ENCODE measurements at places on chromosomes 5 and 9. TPM values are rescaled to one million over a fixed set of nuclear protein-coding genes. Genes with fewer than 3 reads are reported as not detected.

The TSPAN17 gene
- total RNA-seq = 26.1 TPM

The FST gene
- 215 TPM for total RNA-seq

DNA sequence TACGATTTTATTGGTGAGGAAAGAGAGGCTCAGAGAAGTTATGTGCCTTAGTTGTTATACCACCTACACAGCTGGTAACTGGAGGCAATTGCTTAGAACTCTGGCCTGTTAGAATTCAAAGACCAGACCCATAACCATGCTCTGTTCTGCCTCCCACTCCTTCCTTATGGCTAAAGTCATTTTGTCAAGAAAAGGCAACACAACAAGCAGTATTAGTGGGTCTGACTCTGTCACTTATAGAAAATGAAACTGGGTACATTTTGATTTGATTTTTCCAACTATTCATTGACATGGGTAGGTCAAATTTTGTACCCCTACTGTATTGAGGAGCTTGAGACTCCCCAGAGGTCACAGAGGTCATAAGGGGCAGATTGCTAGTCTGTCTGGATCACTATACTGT is 44.5 kb upstream of the NR3C1 start:
- DNase-seq = no peak

The SLC25A2 gene
- 0.59 TPM for total RNA-seq

DNA sequence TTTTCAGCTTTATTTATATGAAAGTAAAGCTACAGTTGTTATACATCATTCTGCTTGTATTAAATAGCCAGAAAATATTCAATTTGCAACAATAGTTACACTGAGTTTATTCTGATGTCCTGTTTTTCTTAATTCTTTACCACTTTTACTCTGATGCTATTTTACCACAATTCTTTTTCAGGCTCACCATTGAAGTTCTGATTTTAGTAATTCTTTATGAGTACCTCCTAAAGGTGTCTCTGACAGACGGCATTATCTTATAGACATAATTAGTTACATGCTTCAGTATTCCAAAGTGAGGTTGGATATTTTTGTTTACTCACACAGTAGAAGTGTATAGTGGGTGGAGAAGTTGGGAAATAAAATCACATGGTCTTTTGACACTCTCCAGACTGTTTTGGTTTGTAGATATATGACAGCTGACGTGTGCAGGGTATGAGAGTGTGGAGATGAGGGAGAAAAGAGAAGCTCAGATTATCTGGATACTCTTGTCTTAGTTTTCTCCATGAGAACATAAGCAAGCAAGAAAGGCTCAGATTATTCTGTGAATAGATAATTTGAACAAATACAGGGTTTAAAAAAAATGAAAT is 97.4 kb downstream of the FBXO4 start:
- DNase-seq = no peak

- no peak for DNase-seq
Measured at GRCh38 chr5:56329652-56330051, 96.5 kb upstream of the ANKRD55 start.

The PDZD2 gene
- 0.29 TPM for total RNA-seq

The TBC1D2 gene
- 114 TPM for total RNA-seq

DNA sequence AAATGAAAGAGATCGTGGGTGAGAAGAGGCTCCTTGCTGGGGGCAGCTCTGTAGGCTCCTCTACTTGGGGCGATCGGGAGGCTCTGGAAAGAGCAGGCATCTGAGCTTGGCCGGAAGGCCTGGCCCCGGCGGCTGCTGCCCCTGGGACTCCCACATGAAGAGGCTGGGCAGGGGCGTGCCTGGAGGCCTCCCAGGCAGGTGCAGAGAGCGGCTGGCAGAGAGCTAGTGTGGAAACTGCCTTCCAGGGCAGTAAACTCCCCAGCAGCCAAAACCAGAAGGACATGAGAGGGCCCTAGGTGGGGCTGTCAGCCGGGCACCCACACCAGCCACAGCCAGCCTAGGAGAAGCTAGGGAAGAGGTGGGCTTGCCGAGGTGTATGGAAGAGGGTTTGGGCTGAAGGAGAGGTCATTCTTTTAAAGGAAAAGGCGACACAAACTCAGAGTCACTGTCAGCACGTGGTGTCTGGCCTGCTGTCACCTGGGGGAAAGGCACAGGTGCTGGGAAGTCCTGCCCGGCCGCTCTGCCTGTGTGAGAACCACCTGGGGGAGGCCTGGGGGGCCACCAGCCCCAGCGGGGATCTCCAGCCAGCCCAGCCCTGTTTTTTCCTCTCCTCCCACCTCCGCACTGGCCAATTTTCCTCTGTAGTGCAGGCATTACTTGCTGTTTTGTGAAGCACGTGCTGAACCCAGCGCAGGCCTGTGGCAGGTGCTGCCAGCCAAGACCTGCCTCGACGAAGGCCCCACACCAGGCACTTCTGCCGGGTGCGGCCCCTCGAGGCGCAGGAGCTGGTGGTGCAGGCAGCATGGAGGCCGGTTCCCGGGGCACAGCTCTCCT is 44.8 kb upstream of the EGFL7 start:
- no peak for DNase-seq

The REEP2 gene
- 2.2 TPM for total RNA-seq

The JAK2 gene
- total RNA-seq = 23.3 TPM

DNA sequence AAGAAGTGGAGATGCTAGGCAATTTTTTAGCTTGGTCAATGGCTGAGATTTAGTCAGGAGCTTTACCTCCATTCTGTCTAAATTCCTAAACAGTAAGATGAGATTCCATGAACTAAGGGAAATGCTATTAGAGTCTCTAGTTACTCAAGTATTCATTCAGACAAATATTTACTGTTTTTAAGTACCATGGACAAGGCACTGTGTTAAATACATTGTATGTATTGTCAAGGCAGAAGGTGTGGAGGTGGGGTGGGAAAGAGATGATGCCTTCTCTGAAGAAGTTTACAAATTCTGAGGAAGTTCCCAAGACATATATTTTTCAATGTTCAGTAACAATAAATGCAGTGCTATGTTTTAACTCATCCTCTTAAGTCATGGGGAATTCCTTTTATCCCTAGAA is 459.9 kb upstream of the NMUR2 start:
- no peak for DNase-seq

The RNF224 gene
- not detected for total RNA-seq

DNA sequence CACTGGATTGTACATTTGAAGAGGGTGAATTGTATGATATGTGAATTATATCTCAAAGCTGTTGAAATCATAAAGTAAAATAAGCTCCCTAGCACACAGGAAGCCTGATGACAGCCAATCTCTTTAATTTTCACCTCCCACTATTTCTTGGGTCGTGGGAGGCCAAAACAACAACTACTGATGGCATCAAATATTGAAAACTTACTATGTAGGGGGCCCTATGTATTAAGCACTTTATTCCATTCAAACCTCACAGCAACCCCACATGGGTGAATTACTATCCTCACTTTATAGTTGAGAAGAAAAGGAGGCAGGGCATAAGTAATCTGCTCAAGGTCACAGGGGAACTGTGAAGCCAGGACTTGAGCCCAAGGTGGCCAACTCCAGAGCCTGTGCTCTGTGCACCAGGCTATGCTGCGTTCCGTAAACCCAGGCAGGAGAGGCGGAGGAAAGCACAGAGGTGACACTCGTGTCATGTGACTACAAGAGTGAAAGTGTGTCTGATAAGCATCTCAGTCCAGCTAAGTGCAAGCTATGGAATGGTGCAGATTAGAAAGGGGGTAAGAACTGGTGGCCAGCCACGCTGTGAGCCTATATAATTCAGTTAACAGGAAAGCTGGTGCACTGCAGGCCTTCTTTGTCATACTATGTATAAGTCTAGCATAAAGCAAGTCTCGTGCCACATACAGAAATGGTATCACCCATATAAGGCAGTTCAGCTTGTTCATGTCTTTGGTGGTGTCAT is 221.0 kb downstream of the DCP2 start:
- DNase-seq = no peak

- DNase-seq = no peak
Measured at GRCh38 chr5:132267166-132267739, 9.8 kb downstream of the PDLIM4 start.

- no peak for DNase-seq
Measured at GRCh38 chr9:10447036-10447435, 165.8 kb downstream of the PTPRD start.

- no peak for DNase-seq
Measured at GRCh38 chr9:93467462-93467861, 14.1 kb upstream of the FAM120AOS start.

- no peak for DNase-seq
Measured at GRCh38 chr5:74094096-74094781, 468.2 kb downstream of the ARHGEF28 start.

DNA sequence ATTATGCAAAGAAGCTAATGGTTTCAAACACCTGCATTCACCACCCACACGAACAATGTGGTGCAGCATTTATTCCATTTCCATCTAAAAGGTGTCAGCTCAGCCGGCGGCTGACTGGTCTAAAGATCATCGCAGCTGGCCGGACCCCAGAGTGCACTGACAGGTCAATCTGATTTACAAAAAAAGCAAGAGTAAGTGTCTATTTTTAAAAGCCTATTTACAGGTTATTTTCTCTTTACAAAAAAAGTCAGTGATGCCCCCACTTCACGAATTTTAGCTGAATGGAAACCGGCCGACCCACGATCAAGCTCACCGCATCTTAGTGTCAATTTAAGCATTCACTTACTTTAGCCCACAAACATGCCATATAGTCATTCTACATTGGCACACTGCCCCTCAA is 58.3 kb downstream of the SEMA4D start:
- DNase-seq = no peak

The PCDHA9 gene
- 0.29 TPM for total RNA-seq

GRCh38 chr5:176934309-176934930 is 35.3 kb upstream of the HK3 start:
- DNase-seq = no peak

The ANKDD1B gene
- total RNA-seq = 0.72 TPM

GRCh38 chr9:25939126-25939525 is 260.9 kb upstream of the TUSC1 start:
- no peak for DNase-seq

DNA sequence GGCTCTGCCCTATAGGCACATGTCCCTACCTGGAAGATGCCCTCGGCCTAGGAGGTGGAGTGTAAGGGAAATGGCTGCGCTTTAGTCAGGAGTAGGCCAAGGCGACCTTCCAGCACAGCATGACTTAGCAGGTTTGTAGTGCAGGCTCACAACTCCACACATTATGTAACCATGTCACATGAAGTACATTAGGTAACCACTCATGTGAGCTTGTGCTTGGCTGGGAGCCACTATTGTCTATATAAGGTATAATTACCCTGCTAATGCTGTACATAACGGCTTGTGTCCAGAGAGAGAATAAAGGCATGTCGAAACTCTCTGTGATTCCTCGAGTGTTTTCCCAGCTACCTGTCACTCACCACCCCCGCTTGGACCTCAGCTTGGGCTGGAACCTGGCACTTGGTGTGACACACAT is 74.9 kb downstream of the CAMK4 start:
- DNase-seq = no peak

GRCh38 chr5:158869854-158870253 is 229.9 kb downstream of the EBF1 start:
- no peak for DNase-seq

The CRHBP gene
- under 0.01 TPM for total RNA-seq

The TTLL11 gene
- 8.0 TPM for total RNA-seq

The LECT2 gene
- total RNA-seq = not detected

The TAF11L3 gene
- not detected for total RNA-seq

The PCDHAC1 gene
- total RNA-seq = 0.29 TPM

DNA sequence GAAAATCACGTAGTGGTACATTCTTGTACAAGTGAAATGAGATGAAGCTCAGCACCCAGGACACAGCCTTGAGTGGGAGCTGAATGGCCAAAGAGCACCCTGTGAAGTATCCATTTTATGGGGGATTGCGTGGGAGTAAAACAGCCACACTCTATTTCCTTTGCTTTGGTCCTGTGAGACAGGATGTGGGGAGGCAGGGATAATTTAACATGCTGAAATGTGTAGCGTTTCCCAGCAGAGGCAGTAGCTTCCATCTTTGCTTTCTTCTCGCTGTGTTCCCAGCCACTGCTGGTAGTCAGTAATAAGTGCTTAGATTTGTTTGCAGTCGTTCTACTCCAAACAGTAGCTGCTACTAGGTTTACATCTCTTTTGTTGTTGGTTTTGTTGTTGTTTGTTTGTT is 4.4 kb downstream of the IL31RA start:
- DNase-seq = peak; percentile 44

DNA sequence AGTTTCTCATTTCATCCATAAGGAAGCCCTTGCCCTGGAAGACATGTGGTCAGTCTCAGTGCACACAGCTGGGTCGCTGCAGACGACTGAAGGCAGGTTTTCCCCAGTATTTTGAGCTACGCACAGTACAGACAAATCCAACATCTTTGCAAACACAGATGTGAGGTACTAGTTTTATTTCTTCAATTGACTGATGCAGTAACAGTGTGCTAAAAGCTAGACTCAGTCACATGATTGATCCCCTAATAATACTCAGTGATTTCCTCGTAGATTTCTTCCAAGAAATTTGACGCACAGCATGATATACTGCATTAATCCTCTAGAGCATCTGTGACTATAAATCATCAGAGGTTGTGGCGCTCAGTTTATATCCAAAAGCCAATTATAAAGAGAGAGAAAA is 346.1 kb downstream of the DIRAS2 start:
- no peak for DNase-seq

DNA sequence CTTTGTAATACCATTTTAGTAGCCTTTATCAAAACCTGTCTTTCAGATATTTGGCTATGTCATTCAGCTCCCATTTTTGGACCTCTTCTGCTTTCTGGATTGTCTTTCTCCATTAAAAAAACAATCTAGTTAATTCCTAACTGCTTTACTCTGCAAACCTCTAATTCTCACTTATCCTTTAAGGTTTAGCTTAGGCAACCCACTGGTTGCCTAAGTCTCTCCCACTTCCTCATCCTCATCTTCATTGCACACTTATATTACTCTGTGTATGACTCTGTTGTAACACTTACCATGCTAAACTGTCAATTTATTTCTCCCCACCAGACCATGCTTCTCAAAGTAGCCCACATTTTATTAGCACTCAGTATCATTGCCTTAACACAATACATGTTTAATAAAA is 205.0 kb upstream of the DMRTA1 start:
- no peak for DNase-seq

DNA sequence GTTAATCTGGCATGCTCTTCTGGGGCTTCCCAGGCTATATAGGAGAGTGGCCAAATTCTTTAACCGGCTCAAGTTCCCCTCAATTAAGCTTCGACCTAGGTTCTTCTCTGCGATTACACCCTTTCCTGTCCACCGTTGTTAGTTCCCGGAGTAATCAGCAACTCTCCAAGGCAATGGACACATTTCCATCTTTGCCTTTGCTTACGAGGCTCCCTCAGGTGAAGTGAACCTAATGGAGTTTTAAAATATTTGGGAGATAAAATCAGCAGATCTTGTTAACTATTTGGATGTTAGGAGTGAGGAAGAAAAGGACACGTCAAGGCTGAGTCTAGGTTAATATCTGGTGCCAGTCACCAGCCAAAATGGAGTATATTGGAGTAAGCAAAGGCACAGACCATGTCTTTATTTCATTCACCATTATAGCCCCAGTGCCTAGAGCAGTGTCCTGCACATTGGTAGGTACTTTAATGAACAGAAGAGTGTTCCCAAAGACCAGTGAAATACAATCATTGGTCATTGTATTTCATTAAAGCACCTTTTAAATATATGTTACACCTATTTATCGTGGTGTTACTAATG is 515 bp downstream of the UTP15 start:
- no peak for DNase-seq

Measured in osteoblast (primary cell).